Aorta (tissue), 5 donors: ENCODE measurements at places on chromosomes 4 and X. TPM values are rescaled to one million over a fixed set of nuclear protein-coding genes. Genes with fewer than 3 reads are reported as not detected.

The OPN1MW gene
- not detected for total RNA-seq

DNA sequence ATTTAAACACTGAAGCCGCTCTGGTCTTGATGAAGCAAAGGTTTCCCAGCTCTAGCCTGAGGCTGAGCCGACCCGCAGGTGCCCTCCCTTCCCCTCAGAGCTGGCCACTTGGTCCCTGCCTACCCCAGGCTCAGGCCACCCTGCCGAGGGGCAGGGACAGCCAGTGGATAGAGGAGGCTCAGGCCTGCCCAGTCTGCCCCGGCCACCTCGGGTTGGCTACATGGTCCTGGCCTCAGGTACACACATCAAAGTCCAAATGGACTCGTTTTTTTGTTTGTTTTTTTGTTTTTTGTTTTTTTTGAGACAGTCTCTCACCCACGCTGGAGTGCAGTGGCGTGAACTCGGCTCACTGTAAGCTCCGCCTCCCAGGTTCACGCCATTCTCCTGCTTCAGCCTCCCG lies 23.8 kb downstream of the TACC3 start:
- H3K36me3 ChIP-seq, result no peaks in the 10 kb centered on the region
- no peak overlapping the region for H3K27ac ChIP-seq
- no peak overlapping the region for H3K4me3 ChIP-seq
- H3K27me3 ChIP-seq, result no peaks in the 10 kb centered on the region
- DNase-seq, result no peak
- H3K4me1 ChIP-seq, result no peaks in the 10 kb centered on the region

DNA sequence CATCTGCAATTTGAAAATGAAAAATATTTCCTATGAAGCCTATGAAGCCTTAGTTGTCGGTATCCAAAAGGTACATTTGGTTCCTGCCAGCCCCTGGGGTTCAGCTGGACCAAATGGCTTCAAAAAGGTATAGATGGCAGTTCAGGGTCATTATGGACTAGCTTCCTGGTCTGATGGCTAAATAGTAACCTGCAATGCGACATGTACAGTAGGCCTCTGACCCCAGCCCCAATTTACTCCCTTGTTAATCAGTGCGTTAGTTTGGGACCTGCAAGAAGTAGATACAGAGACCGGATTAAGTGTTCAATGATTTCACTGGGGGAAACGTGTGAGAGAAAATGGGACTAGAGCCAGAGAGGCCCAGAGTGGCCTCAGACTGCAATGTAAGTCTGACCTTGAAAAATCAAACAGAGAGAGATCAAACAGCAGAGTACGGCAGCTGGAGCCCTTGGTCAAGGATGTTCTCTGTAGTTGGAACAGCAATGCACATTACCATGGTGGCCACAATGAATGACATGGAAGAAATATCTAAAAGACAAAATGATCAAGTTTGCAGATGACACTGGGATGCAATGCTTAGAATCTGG lies 115.0 kb upstream of the MBNL3 start:
- no peak overlapping the region for H3K4me3 ChIP-seq
- DNase-seq, result no peak
- no peaks in the 10 kb centered on the region for H3K36me3 ChIP-seq

DNA sequence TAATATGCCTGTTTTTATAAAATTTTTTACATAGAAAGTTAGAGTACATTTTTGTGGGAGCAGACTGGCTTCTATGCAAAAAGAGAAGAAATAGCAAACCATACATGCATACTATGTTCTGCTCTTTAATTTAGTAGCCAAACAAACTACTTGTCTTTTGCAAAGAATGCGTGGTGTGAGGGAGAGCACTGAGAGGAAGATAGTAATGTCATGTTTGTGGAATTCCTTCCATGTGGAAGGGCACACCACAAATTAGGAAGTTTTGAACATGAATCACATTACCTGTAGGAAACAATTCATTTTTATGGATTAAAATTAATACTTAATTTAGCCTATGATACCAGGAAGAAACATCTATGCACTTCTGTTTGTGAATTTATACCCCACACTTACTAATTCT lies 1529.1 kb upstream of the ADGRL3 start:
- H3K36me3 ChIP-seq, result no peaks in the 10 kb centered on the region
- H3K4me3 ChIP-seq, result no peak overlapping the region
- no peaks in the 10 kb centered on the region for H3K4me1 ChIP-seq
- no peak for DNase-seq
- no peaks in the 10 kb centered on the region for H3K27me3 ChIP-seq
